ENCODE measurements at places on chromosomes 1 and 21. TPM values are rescaled to one million over a fixed set of nuclear protein-coding genes. Genes with fewer than 3 reads are reported as not detected.

Gene ZBTB37
- 7.6 TPM for total RNA-seq

Gene FNDC7
- total RNA-seq, result not detected

Gene RNF19B
- 15.4 TPM for total RNA-seq

Gene NAV1
- 74.8 TPM for total RNA-seq

DNA sequence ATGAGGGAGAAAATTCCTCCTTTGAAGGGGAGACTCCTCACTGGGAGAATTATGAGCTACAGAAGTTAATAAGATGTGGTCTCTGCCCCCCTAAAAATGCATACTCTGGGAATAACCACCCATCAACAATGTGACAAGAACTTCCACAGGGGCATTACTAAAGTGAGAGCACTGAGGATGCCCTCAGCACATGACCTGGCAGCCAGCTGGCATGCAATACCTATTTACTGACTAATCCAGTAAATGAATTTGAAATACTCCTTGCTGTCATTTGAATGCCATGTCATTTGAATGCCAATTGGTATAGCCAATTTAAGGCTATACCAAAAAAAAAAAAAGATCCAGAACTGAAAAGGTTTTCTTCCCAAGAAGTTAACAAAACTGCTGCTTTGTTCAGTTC is 30.8 kb downstream of the PLPP3 start:
- DNase-seq, result no peak

DNA sequence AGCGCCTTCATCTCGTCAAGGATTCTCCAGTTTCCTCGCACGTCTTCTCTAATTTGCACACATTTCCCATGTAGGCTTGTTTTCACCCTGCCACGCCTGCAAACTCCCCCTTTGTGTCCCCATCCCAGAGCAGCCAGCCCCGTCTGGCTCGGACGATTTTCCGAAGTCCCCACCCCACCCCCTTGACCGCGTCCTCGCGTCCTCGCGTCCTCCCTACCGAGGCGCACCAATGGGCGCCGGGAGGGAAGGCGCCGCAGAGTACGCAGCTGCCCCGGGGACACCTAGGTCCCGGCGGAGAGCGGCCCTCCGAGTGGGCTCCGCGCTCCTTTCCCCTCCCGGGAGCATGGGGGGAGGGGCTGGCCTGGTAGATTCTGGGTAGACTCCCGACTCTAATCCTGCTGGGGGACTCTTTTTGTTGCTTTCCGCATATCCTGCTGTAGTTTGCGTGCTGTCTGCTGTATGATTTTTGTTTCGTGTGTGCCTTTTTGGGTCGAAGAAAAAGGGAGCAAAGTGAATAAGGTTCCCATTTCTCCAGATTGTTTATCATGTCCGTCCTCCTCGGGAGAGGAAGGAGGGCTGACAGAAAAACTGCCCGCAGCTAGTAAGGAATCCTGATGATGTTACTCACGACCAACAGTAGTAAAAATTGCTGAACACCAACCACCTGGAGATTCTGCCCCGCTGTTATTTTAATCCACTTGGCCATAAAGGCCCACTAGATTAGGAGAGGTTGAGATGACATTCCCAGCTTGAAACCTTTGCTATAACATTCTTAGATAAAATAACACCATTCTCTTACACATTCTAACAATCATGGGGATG is 1.5 kb downstream of the CACHD1 start:
- peak; percentile 25 for DNase-seq

DNA sequence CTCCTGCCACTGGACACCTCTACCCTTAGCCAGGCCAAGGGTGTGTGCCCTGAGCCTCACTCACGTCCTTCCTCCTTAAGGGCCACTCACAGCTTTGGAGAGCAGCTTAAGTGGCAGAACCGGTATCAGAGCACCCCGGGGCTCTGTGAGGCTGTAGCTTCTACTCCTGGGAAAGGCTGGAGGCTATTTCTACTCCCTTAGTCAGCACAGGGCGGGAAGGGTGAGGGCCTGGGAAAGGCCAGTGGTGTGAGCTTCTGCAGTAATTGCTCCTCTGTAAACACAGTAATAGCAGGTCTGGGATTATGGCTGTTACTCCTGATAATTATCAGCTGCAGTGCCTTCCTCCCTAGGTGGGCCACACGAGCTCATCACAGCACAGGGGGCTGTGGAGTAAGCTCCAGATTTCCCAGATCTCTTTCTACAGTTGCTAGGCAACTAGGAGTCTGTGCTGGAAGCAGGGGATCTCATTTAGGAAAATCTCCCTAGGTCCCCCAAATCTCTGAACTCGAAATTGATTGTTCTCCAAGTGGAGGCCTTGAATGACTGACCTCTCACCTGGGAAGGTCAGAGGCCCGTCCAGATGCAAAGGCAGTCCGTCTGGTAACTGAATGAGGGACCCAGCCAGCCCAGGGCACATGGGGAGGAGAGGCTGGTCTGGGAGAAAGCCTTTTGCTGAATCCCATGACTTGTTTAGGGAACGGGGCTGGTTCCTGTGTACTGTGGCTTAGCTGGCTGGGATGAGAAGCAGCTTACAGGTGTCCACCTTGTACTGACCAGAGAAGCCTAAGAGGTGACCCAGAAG is 29.3 kb downstream of the IER5 start:
- DNase-seq, result no peak

DNA sequence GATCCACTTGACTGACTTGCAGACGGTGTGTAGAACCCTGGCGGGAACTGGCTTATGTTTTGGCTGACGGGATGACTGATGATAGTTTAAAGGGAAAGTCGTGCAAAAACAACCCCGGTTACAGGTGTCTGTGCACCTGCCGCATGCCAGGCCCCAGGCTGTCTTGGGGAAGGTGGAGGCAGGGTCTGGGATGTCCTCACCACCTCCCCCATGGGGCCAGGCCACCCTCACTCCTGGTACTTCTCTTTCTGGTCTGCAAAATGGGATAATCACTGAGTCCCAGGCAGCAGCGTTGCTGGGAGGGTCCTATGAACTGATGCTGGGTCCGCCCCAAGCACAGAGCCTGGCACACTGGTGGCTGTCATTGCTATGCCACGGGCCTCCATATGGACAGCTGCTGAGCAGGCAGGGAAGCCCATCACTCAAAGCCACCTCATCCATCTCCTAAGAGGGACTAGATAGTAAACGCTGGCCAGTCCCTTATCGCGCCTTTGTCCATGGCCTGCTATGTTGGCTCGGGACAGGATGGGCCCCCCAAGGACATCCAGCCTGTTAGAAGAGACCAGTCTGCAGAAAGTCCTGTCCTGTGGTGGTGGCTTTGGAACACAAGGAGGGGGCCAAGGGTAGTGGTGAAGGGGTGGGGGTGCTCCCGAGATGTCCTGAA is 15.0 kb upstream of the SLC2A7 start:
- no peak for DNase-seq

DNA sequence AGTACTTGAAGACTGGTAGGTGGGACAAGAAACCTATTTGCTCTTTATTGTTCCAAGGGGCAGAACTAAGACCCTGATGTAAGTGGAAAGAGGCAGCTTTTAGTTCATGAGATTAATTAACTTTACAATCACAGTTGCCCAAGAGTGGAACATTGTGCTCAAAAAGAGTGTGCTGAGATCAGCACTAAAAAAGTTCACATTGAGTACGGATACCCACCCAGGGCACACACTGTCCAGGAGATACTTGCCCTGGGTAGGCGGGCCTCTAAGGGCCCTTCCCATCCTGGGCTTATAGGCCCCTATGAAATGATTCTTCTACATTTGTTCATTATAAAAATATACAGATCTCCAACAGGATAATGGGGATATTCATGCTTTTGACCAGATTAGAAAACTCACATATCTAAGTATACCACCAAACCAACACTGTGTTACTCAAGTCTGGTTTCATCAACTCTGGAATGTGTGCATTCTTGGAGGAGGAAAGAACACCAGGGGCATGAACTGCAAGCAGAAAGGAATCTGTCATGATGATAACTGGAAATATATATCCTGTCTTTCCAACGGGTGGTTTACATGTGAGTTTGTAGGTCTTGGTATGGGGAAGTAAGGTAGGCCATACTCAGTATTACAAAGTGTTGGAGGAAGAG is 626.2 kb downstream of the SMYD3 start:
- no peak for DNase-seq
